ENCODE measurements at places on chromosomes 3 and 15.

DNA sequence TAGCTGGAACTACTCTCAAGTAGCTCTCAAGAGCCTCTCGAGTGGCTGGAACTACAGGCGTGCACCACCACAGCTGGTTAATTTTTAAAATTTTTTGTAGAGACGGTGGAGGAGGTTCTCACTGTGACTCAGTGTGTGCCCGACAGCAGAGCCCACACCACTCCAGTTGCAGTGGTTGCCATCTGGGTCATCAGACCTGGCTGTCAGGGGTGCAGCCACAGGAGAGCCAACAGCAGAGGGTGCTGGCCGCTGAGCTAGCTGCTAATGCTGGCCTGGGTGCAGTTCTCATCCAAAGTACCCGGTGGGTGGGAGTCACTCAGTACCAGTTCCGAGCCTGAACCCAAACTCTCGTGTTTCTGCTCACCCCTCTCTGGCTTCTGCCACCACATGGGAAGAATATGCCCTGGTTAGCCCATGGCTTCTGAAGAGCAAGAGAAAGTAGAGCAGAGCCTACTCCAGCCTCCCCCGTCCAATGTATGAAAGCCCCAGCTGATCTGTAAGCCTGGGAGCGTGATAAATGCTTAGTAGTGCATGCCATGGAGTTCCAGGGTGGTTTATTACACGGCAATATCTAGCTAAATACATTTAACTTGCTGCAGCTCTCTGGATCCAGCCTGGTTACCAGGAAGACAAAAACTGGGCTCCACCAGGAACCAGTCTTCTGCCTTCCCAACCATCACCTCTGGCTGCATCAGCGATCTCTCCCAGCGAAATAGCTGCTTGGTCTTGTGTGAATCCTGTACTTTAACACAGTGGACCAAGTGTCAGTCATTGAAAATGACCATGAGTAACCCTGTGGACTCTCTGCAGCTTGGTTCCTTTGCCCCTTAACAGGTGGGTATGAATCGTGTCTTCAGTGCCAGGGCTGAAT lies 17.1 kb downstream of the UMPS start:
- no peak for DNase-seq

DNA sequence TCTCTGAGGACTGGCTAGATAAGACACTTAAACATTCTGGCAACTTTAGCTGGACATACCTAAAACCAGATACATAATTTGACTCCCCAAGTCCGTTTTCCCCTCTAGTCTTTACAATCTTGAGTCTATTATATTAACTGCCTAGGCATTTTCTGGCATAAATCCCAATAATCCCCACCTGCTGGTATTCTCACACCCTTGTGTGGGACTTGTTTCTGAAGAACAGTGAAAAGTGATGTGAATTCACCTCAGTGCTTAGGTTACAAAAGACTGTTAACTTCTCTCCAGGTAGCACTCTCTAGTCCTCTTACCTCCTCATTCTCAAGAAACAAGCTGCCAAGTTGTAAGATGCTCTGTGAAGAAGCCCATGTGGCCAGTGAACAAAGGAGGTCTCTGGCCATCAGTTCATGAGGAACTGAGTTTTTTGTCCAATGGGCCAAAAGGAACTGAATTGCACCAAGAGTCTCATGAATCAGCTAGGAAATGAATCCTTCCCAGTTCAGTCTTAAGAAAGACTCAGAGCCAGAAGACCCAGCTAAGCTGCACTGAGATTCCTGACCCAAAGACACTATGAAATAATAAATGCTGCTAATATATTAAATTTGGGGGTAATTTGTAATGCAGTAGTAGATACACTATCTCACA lies 4.1 kb downstream of the OSBPL11 start:
- no peak for DNase-seq

- DNase-seq: no peak
Measured at GRCh38 chr15:67776600-67776999, 48.7 kb upstream of the SKOR1 start.

DNA sequence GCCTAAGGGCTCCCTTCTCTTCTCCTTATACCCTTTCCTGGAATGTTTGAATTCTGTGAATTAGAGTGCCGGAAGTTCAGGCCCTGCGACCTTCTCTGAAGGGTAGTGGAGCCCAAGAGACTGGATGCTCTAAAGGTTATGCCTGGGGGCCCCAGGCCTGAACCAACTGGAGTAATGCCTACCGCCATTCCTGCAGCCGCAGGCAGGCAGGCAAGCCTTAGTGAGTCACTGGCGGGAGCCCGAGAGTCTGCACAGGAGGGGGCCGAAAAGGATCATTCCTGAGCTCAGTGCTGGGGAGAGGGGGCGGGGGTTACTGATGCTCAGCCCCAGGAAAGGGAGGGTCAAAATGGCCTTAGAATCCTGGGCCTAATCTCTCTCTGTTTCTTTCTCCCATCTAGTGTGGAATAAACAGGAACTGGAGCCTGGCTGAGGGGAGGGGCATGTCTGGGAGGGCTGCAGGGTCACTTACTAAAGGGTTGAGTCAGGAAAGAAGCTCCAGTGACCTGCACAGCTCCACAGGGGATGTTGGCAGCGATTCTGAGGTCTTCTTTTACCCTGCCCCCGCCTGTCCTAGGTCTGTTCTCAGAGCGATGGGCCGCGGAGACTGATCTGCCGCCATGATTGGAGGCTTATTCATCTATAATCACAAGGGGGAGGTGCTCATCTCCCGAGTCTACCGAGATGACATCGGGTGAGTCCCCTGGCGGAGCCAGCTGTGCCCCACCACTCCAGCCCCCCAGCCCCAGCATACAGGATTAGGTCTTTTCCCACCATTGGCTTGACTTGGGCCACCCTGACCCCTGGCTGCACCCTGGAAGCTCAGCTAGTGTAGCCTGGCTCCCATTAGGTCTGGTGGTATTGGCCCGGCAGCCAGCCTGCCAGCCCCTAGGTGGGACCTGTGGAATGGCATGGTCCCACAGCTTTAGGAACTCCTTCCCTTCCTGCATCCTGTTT lies 2.0 kb downstream of the AP2M1 start:
- no peak for DNase-seq

DNA sequence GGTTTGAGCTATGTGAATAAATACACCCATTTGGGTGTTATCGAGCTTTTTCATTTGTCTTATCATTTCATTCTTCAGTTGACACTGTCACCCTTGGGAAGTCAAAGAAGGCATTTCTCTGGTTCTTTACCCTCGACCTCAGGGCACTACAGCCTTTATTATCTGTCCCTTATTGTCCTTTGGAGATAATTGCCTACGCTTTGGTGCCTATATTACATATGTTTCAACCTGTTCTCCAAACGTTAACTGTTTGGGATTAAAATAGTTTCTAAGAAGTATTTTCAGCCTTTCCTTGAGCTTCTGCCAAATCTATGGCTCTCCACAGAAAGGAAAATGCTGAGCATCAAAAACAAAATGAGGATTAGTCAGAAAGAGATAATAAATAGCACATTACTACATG lies 395.4 kb upstream of the ADAMTS9 start:
- DNase-seq: no peak

- DNase-seq: no peak
Measured at GRCh38 chr15:66655997-66656396, 46.0 kb upstream of the SMAD6 start.

DNA sequence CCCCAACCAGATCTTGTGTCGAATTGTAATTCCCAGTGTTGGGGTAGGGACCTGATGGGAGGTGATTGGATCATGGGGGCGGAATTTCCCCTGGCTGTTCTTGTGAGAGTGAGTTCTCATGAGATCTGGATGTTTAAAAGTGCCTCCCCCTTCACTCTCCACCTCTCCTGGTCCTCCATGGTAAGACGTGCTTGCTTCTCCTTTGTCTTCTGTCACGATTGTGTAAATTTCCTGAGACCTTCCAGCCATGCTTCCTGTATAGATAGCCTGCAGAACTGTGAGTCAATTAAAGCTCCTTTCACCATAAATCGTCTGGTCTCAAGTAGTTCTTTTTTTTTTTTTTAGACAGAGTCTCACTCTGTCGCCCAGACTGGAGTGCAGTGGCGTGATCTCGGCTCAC lies 42.3 kb downstream of the NR1D2 start:
- no peak for DNase-seq

GRCh38 chr3:147758771-147759170 lies 349.6 kb downstream of the ZIC1 start:
- no peak for DNase-seq

GRCh38 chr3:155554777-155555451 lies 190.0 kb downstream of the PLCH1 start:
- DNase-seq: no peak

- no peak for DNase-seq
Measured at GRCh38 chr15:57411945-57412768, 35.9 kb downstream of the CGNL1 start.

- DNase-seq: no peak
Measured at GRCh38 chr3:56889131-56889530, 87.4 kb upstream of the ARHGEF3 start.

- DNase-seq: no peak
Measured at GRCh38 chr3:181006541-181006940, 17.0 kb upstream of the DNAJC19 start.

- DNase-seq: no peak
Measured at GRCh38 chr15:90097475-90097874, 4.8 kb downstream of the IDH2 start.

DNA sequence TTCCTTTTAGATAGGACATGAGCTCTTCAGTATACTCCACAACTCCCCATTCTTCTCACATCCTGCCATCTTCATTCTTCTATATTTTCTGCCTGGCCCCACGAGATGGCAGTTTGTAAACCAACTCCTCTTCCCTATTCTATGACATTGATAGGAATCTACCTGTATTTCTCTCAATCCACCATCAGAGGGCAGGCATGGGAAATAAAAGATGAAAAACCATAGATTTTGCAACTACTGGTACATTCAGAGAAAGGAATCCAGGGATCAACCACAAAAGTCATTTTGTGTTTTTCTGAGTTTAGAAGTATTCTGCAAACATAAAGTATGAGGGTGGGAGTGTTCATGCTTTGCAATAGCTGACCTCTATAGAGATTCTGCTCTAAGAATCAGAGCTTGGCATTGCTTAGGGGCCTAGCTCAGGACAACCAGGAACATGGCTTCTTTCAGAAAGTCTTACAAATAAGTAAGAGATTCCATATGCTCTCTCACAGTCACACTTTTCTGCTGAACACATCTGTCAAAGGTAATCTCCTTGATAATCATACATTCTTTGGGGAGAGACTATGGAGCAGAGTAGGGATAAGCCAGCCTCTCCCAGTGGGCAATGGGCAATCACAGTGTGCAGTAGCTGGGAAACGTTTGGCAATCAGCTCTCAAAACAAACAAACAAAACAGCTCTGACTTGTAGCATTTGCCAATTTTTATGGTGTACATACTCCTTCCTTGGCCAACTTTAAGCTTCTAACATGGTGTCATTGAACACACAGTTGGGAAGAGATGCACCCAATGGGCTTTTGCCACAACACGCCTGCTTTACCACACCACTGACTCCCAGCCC lies 43.1 kb upstream of the SLC25A36 start:
- DNase-seq: no peak
